ENCODE measurements at places on chromosomes 7 and 10. TPM values are rescaled to one million over a fixed set of nuclear protein-coding genes. Genes with fewer than 3 reads are reported as not detected.
A peak's percentile ranks its signal among the peaks of the same experiment; 100 is the strongest.

Gene ZNF33B
- total RNA-seq = 43.2 TPM

- DNase-seq = no peak
Observed at GRCh38 chr10:11175823-11176243, 158.2 kb downstream of the CELF2 start.

Gene PRPS1L1
- not detected for total RNA-seq

Gene CAV2
- total RNA-seq = 17.6 TPM

Gene ATG9B
- total RNA-seq = 4.3 TPM

DNA sequence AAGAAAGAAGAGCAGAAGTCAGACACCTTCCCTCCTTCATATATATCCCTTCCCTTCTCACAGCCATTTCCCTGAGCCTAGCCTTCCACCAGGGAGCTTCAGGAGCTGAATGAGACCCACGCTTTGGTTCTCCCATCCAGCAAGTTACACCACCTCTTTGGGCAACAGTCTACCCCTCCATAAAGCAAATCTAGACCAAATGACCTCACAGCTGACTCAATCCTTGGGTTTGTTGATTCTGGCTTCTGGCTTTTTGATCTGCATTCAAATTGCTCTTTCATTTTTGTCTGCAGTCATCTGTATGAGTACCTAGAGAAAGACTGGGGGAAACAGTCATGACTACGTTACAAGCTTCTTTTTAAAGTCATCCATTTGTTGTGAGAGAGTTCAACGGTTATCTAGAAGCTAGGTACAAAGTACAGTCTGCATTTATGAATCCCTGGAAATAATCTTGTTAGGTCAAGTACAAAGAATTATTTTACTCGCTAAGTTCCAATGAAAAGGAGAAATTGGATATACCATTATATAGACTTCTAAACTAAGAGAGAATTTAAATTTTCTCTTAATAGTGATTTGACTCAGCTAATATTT is 86.3 kb downstream of the RAB11FIP2 start:
- DNase-seq = no peak

Gene LIPJ
- total RNA-seq = not detected

DNA sequence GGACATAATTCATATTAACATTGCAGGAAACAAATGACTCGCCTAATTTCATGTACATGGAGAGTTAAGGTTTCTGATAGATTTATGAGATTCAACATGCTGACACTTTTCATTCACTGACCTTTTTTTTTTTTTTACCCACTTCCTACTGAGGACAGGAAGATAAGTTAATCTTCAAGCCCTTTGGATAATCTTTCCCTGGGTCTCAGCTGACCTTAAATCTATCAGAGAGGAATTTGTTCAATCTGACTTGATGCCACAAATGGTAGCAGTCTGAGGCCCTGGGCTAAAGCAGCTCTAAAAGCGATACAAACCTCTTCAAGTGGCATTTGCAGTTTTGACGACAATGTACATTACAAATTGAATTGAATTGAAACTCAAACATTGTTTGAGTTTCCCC is 493.3 kb upstream of the SORCS1 start:
- no peak for DNase-seq

Gene GSDME
- 35.2 TPM for total RNA-seq

DNA sequence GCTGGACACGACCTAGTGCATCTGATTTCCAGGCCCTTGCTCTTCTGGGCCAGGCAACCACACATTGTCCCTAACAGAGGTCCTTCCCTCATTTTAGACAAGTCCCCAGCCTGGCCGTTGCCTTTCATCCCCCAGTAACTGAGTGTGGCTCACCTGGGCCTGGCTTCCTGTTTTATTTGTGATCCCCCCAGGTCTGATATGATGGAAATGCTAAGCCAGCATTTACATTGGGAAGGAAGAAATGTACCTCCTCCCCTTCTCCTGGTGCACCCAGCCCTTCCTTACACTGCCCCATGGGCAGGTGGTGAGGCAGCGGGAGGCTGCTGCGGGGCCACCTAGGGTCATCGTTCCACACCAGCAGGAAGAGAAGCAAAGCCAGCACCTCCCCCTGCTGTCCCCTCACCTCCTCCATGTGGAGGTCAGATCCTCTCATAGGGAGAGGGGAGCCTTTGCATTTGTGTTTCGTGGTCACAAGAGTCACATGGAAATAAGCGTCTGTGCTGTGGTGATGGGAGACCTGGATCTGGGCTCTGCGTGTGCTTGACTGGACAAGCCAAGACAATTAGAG is 108.8 kb downstream of the GLRX3 start:
- DNase-seq = no peak

Gene TRPV5
- not detected for total RNA-seq

DNA sequence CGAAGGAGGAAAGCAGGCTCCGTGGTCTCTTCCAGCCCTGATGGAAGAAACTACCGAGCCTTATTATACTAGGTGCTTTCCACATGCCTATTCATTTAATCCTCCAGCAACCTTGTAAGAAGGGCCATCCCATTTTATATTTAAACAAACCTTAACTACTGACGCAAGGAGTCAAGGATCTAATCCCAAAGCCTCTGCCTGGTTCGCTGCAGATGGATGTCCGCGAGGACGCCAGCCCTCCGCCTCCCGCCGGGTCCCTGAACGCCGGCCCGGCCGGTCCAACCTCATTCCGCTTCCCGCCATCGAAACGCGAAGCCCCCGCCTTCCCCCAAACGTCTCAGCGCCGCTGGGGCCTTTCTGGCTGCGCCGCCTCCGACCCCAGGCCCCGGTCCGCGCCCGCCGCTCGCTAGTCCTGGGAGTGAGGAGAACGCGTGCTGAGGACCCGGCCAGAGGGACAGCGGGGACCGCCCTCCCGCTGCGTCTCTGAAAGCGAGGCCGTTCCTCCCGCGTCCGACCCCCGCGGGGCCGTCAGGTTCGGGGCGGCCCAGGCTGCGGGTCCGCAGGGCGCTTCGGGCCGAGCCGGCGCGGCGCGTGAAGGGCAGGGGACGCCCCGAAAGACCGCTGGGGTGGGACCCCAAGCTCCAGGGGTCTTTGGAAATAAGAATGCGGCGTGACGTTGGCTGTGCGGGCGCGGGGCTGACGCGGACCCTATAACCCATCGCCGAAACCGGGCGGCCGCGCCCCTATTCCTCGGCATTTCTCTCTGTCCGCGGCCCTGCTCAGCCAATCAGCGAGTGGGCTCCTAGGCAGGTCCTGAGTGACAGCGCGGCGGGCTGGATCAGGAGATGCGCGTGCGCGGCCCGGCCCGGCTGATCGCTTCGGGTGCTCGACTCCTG is at the start of gene ATP6V0E2:
Gene ATP6V0E2, plus strand, starts transcription at position 896 of the 896 bp plus-strand sequence. CDS start 97 bp downstream, outside the sequence.
- peak; percentile 96 for DNase-seq
